CD4-positive, alpha-beta T cell treated with Interleukin-12 subunit alpha and Interleukin-12 subunit beta, for 1 hour (primary cell): ENCODE measurements at places on chromosomes 7 and 10.

DNA sequence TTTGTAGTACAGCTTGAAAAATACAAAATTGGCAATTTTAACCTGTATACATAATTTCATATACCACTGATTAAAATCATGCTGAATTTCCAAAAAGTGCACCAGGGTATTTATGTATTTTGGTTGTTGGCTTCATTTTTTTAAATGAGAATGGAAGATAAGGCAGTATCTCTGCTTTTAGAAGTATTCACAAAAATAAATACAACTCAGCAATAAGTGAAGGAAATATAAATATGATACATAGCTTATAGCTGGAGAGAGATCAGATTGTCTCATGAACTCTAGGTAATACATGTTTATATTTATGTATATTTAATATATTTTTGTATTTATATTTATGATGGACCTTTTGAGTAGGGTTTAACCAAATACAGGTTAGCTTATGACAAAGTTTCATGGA lies 81.0 kb downstream of the KMT2E start:
- DNase-seq: no peak

- no peak for DNase-seq
Measured at GRCh38 chr7:68143345-68143744, 1146.7 kb downstream of the TYW1 start.

GRCh38 chr10:17038627-17039026 lies 91.0 kb downstream of the CUBN start:
- DNase-seq: no peak

- DNase-seq: no peak
Measured at GRCh38 chr7:1210979-1211608, 21.6 kb upstream of the UNCX start.

- DNase-seq: no peak
Measured at GRCh38 chr10:68665841-68666240, 55.2 kb upstream of the CCAR1 start.

GRCh38 chr10:122054048-122055025 lies 65.4 kb downstream of the TACC2 start:
- no peak for DNase-seq

- DNase-seq: no peak
Measured at GRCh38 chr10:62308101-62308500, 39.5 kb upstream of the RTKN2 start.

GRCh38 chr7:130270947-130271800 lies 4.5 kb downstream of the CPA2 start:
- no peak for DNase-seq

DNA sequence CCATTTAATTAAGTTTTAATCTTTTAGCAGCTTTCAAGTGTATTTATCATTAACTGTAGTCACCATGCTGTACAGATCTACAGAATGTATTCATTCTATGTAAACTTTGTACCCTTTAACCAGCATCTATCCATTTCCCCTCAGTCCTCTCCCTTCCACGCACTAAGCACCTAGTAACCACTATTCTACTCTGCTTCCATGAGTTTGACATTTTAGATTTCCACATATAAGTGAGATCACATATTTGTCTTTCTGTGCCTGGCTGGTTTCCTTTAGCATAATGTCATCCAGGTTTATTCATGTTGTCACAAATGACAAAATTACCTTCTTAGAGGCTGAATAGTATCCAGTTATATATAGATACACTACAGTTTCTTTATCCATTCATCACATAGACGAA lies 79.7 kb downstream of the BTAF1 start:
- DNase-seq: no peak

GRCh38 chr7:107151538-107151937 lies 17.3 kb upstream of the HBP1 start:
- no peak for DNase-seq

DNA sequence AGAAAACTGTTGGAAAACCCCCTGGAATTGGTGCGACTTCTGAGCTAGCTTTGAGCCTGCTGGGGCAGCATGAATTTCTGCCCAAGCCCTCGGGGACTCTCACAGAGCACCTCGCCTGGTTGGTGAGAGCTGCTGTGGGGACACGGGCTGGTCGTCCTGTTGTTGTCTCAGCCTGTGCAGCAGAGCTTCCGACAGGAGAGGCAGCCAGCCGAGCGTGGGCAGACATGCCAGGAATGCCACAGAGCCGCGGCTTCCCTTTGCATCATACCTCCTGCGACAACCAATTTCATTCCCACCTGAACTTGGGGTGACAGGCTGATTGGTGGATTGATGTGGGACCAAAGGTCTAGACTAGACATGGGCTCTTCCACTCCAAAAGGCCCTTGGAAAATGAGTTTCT lies 60.2 kb upstream of the NRBF2 start:
- DNase-seq: no peak

DNA sequence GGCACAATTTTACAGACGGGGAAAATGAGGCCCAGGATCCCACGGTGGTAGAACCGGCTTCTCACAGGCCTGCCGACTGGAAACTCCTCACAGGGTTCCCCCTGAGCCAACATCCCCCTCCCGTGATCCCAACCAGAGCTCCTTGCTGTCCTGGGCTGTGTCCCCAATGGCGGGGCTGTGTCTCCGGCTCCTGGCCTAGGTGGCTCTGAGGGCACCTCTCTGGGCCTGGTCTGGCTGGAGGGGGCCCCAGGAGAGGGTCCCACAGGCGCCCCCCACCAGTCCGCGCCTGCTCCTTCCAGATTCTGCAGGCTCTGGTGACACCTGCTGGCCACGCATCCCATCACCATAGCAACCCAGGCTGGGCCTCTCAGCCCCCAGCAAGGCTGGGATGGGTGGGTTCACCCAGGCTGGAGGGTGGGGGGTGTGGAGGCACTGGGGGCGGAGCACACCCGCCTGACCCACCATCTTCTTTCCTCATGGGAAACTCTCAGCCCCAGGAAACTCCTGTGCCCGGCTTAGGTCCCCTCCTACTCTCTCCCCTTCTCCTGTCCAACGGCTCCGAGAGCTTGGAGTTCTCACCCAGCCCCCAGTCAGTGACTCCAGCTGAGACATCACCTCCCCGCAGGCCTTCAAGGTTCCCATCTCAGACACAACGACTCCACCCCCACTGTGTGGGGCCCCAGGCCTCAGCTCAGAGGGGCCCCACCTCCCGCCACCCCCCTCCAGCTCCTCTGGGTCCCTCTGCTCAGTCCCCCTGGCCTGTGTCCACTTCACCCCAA lies 27.1 kb upstream of the TNRC18 start:
- DNase-seq: peak; percentile 38

DNA sequence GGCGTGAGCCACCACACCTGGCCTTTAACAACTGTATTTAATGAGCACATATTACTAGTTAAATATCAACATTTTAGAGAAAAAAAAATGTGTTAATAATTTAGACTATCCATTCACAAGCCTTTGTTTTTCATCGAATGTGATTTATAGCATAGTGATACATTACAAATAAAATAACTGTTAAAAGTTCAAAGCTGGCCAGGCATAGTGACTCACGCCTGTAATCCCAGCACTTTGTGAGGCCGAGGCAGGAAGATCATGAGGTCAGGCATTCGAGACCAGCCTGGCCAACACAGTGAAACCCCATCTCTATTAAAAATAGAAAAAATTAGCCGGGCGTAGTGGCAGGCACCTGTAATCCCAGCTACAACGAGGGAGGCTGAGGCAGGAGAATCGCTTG lies 72.7 kb downstream of the HACD1 start:
- DNase-seq: no peak

DNA sequence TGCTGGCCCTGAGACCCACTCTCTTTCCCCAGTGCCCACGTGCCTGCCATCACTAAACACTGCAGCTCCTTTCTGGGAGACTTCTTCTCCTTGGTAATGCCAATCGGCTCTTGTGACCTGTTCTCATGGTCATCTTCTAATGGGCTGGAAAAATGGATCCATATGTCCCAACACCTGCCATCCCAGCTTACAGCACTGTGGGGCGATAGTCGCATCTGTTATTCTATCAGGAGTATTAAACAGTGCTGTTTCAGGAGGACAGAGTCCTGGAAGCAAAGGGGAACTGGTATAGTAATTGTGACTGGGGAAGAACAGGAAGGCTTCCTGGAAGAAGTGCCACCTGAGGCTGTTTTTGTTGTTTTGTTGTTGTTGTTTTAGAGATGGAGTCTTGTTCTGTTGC lies 411.2 kb downstream of the GLRX3 start:
- no peak for DNase-seq

- no peak for DNase-seq
Measured at GRCh38 chr10:117346574-117346973, 28.7 kb downstream of the PDZD8 start.

- no peak for DNase-seq
Measured at GRCh38 chr10:121405953-121406352, 192.3 kb downstream of the FGFR2 start.

- no peak for DNase-seq
Measured at GRCh38 chr7:157799076-157799685, 462.4 kb downstream of the DNAJB6 start.

DNA sequence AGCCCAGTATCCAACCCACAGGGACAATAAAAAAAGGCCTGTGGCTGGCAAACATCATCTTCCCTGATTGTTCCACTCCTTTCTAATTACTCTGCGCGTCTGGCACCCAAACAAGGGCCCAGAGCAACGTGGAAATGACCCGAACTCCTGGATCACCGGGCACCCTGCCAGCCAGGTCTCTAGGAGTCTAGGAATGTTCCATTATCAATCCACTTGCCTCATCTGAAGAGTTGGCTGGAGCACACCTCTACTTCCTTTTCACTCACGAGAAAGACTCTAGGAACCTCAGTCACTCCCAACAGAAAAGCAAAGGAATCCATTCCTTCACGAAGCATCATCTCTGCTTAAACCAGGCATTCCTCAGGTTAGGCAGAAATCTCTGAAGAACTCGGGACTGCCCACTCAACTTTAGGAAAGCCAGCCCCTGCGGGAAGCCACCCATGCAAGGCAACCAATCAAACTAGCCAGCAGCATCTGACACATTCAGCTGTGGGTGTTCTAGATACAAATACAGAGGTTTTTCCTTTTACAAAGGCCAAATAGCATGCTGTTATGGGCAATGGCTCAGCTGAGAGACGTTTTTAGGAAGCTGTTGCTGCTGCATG lies 37.7 kb downstream of the ATXN7L1 start:
- no peak for DNase-seq

- no peak for DNase-seq
Measured at GRCh38 chr7:4077980-4078379, 604.1 kb upstream of the FOXK1 start.

DNA sequence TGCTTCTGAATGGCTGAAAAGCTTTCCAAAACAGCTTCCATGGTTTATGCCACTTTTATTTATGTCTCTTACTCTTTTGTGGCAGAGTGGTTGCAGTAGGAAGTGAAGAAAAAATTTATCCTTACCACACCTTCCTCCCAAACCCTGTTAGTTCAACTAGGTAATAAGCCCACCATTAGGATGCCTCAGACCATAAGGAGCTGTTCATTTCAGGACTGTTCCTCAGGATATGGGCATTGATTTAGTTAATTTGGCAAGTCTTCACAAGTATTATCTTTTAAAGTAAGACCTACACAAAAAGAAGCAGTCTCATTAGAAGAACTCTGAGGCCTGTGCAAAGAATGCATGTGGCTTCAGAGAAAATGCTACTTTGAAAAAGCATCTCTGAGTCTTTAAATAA lies 82.9 kb upstream of the PDLIM1 start:
- DNase-seq: no peak

DNA sequence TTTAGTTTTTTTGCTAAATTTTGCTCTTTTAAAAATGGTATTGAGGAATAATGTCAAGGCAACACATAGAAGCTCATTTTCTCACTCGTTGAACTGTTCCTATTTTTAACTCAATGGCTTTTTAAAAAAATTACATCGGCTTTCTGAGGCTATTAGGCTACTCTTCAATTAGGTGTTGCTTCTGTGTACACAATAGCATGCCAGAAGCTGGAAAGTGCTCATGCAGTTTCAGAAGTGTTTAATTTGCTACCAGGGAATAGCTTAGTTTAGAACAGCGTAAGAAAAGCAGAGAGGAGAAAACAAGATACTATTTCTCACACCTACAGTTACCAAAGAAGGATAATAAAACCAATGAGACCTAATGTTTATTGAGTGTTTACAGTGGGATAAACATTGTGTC lies 157.4 kb downstream of the NXPH1 start:
- no peak for DNase-seq

GRCh38 chr7:13293264-13294002 lies 606.0 kb downstream of the ARL4A start:
- DNase-seq: no peak

DNA sequence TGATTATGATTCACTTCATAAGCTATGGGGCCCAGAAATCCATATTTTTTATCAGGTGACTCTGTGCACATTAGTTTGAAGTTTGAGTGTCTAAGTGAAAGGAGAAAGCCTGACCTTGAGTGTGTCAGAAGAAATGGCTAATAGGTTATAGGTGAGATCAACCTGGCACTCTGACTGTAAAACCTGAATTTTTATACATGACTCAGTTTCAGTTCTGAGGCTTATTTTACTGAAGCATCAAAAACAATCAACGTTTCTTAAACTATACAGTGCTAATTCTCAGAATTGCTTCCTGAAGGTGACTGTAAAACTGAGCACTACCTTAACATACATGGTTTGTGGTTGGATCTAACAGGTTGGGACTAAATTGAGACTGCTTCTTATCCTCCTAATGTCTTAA lies 159.4 kb upstream of the AHR start:
- DNase-seq: peak; percentile 38

GRCh38 chr10:13001887-13002212 lies 337 bp upstream of the CCDC3 start:
- no peak for DNase-seq

DNA sequence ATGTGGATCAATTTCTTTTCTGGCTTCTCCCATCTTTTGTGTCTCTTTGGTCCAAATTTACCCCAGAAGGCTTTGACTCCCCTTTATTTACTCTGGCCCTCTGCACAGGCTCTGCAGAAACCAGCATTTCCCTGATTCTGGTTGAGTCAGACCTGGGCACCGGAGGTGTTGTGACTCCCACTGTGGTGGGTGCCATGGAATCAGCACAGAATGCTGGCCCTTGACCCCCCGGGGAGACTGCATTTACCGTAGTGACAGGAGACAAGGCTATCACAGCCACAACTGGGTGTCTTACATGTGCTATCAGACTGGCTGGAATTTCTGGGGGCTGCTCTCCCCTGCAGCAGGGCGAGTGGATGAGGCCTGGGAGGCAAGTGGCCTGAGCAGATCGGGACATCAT lies 37.6 kb downstream of the PLXDC2 start:
- no peak for DNase-seq

- DNase-seq: no peak
Measured at GRCh38 chr7:158583810-158584209, 3.8 kb downstream of the PTPRN2 start.

- no peak for DNase-seq
Measured at GRCh38 chr7:33509206-33509605, 379.8 kb downstream of the BBS9 start.

- DNase-seq: no peak
Measured at GRCh38 chr10:5655121-5655520, 11.3 kb downstream of the ASB13 start.

GRCh38 chr10:13483073-13483472 lies 45.7 kb downstream of the BEND7 start:
- no peak for DNase-seq

GRCh38 chr10:103125323-103126267 lies 67.5 kb downstream of the NT5C2 start:
- DNase-seq: no peak

GRCh38 chr10:63757067-63757466 lies 235.9 kb downstream of the REEP3 start:
- DNase-seq: no peak
